ENCODE measurements at places on chromosomes 5 and 9. TPM values are rescaled to one million over a fixed set of nuclear protein-coding genes. Genes with fewer than 3 reads are reported as not detected.

DNA sequence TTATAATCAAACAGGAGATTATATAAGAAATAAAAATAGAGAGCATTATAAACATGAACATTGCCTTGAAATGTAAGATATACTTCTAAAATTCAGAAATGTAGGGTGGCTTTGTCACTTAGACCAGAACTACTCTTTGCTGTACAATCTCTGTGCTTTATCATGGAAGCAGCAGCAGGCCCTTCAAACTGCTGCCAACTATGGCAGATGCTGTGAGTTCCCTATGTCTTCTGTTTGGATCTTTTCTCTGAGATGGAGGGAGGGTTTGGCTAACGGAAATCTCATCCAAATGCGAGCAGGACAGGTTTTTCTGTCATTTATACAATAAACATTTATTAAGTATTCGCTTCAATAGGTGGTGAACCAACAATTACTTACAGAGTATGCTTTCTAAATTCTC, 34.8 kb upstream of the RICTOR start:
- no peak for DNase-seq

GRCh38 chr5:119288379-119289033, 67.3 kb upstream of the TNFAIP8 start:
- DNase-seq, result no peak

LHX6 gene
- total RNA-seq, result 6.0 TPM

- no peak for DNase-seq
Measured at GRCh38 chr5:62143268-62144229, 162.5 kb upstream of the KIF2A start.

DNA sequence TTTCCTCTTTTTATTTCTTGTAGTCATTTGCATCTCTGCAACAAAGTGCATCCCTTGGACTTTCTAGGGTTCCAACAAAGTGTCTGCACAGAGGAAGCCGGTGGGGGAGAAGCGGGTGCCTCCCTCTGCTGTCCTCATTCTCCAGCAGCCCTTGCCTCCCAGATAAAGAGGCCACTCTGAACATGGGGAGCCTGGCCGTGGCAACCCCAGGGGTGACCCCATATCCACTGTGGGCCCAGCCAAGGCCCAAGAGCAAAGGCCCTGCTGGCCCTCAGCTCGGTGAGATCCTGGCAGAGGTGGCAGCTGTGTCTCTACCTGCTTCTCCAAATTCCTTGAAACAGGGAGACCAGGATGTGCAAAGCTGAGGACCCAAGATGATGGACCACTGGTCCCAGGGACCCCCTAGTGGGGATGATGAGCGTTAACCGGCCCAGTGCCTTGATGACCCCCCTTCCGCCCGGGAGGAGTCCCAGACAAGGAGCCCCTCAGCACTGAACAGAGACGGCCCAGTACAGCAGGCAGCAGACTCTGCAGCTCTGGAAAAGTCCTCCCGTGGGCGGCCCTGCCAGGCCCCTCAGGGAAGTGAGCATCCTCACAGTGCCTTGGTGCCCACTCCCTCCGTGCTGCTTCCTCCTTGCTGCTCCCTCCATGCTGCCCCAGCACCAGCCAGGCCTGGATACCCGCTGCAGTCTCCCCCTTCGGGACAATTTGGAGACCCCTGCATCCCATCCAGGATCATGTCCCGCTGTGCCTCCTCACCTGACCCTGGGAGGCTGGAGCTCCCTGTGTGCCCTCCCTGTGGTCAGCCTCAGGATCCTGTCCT, 62.5 kb downstream of the MRPL36 start:
- DNase-seq, result peak; percentile 14

GPRIN1 gene
- total RNA-seq, result 3.9 TPM

PCA3 gene
- total RNA-seq, result 0.62 TPM

DNA sequence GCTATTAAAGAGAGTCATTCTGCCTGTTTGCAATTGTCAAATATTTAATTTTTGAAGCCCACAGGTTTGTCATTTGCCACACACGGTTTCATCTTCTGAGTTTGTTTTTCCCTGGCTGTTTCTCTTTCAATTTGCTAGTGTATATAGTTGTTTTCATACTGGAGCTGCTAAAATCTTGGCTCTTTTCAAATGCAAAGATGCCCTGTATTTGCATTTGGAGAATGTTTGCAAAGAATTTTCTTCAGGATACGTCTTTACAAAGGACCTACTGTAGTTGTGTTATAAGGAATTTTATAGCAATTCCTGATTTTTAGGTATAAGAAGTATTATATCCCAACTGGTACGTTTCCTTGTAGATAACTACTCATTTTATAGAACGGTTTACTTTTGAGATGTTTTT, 48.0 kb downstream of the IZUMO3 start:
- no peak for DNase-seq

DNA sequence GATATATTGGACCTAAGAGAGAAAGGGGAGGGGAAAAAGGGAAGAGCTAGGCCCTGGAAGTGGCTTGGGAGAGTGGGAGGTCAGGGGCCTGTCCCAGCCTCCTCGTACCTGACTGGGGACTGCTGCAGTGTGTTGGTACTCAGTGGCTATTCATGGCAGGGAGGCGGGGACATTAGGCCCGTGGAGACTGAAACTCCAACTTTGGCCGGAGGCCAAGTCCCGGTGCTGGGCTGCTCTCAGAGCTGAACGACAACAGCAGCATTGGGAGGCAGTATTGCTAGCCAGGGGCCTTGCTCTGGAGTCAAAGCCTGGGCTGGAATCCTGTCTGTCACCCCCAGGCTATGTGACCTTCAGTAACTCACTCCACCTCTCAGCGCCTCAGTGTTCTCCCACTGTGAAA, 37.8 kb downstream of the NEURL1B start:
- DNase-seq, result no peak

DNA sequence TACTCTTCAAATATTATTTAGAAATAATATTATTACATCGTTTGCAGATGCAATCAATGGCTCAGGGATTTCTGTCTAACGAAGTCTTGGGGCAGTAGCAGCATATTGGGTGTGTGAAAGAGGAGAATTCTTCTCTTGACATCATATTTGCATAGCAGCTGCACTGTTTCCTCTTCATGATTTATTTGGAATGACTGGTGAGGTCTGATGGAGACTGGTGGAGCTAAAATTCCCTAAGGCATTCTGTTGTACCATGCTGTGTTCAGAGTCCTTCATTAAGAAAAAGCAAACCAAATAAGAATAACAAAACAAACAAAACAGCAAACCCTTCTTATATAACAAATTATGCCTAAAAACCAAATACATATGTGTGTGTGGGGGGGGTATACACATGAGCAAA, 177.6 kb downstream of the DIRAS2 start:
- DNase-seq, result no peak

DNA sequence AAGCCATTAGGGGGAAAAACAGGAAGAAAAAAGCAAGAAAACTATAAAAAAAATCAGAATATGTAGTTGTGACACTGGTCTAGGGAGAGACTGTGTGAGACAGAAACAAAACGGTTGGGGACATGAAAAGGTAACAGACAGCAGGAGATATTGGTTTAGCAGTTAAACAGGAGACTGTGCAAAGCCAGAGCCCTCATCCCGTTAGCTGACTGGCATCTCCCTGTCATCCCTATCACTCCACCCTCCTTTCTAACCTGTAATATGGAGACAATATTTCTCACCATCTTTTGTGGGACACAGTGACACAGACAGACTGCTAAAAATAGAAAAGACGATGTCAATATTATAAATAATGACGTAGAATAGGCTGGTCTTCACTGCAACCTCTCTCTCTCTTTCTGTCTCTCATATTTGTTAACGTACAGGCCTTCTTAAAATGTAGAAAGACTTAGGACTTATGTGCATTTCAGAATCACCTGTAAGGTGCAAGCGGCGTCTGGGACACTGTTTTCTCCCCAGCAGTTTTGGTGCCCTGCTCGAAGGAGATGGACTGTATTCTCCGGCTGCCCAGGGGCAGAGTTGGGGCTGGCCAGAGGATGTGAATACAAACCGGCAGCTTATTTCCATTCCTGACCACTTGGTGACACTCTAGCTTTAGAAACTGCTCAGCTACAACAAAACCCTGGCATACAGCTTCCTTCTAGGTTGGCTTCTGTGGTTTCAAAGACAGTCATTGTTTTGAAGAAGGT, 190.6 kb downstream of the MAT2B start:
- peak; percentile 56 for DNase-seq

- no peak for DNase-seq
Measured at GRCh38 chr5:95953021-95953702, 8.5 kb downstream of the ELL2 start.

DNA sequence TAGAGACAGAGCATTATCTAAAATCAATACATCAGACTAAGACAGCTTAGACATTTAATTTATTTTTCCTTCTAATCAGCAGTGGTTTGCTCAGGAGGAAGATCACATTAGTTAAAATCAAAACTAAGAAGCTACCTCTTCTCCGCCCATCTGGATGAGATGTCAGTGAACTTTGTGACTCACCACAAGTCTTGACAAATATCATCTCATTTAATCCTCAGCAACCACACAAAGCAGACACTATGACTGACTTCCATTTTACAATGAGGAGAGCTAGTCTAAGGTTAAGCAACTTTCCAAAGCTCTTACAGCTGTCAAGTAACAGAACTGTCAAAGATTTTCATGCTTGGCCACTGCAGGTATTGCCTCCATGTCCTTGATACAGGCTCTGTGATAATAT, 289.5 kb downstream of the DEPDC1B start:
- DNase-seq, result no peak

- no peak for DNase-seq
Measured at GRCh38 chr5:53173083-53173482, 63.5 kb upstream of the MOCS2 start.

GRCh38 chr5:172370648-172371545, 83.4 kb downstream of the SH3PXD2B start:
- DNase-seq, result peak; percentile 23

DNA sequence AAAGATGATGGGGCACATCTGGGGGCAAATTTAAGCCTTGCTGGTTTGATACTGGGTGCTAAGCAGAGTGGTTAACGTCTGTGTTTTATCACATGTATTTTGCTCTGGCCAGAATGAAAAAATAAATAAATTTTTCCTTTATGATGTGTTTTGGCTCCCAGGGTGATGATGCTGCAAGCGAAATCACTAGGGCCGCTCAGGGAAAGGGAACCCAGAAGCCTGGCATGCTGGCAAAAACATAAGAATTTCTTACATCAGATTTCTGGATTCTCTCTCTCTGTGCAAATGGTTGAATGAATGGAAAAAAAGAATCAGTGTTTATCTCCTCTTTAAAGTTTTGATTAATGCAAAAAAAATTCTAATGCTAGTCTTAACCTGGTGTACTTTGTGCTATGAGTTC, 1975.2 kb upstream of the C9orf72 start:
- no peak for DNase-seq

GPX8 gene
- total RNA-seq, result 40.9 TPM

MRNIP gene
- total RNA-seq, result 38.5 TPM

GFPT2 gene
- 10.1 TPM for total RNA-seq

DNA sequence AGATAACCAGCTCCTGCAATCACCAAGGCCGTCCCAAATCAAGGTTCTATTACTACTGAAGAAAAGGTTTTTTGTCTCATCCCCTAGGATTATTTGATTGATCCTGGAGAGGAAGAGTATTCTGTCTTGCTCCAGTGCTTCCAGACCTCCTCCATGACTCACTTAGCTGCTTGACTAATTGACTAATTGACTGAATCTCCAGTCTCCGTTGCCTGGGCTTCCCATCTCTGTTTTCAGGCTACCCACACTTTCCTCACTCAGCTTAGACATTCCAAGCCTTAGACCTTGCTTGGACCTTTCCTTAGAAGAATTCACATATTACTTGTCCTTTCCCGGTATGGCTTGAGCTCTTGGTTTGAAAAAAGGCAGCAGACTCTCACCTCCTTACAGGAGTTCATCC, 60.6 kb downstream of the FRMD3 start:
- DNase-seq, result no peak

SPINK7 gene
- total RNA-seq, result not detected

DNA sequence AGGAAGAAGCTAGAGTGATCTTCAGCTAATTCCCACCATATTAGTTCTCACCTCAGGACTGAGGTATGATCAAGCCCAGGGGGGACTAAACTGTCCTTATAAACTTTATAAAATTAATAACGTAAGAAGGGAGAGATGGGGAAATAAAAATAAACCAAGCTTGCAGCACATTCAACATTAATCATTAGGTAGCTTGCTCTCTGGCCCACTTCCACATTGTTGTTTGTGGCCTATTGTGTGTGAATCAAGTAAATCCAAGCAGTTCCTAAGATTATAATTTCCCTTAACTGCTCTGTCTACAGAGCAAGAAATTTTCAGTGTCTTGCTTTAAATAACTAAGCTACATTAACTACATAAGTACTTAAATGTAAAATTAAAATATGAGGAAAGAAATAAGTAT, 131.3 kb upstream of the ABCA1 start:
- no peak for DNase-seq

DNA sequence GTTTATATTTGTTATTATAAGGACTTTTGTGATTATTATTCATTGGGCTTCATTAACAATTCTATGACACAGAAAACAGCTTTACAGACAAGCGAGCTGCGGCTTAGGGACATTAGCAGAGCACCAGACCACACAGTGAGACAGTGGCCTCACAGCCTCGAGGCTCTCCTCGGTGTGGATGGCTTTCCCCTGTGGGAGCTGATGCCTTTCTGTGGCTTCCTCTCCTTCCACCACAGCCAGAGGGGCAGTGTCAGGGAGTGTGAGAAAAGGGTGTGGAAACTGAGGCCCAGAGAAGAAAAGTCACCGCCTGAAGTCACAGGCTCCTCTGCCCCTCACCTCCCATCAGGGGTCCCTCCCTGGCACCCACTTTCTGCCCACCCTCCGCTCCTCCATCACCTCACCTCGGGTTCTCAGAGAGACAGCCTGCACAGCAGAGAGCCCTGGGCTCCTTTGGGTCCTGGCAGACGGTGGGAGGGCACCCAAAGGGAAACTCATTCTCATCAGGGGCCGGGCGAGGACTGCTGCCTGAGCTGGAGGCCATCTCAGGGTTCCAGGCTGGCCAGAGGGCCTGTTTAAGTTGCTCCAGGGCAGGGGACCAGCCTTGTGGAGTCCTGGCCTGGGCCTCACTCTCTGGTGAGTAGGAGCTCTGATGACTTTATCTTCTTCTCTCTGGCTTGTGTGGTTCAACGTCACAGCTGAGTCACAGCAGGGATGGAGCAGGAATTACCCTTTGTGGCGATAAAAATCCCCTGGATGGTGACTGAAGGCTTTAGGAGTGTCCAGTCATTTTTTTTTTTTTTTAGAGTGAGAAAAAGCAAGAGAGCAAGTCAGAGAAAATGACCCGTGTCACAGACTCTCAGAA, 830 bp downstream of the TRAF1 start:
- DNase-seq, result no peak

GRCh38 chr9:84340535-84340934, at the start of gene SLC28A3:
SLC28A3 (minus strand) TSS chr9:84340758; CDS start chr9:84340633, 125 bp downstream.
- DNase-seq, result no peak

ATG10 gene
- 6.2 TPM for total RNA-seq

SARDH gene
- total RNA-seq, result 5.0 TPM

Data from endothelial cell (in vitro differentiated cells).